NCI-H1930 (cell line): ENCODE measurements at places on chromosomes 3 and 15.

- no peak for DNase-seq
Measured at GRCh38 chr3:56874269-56874668, 72.5 kb upstream of the ARHGEF3 start.

GRCh38 chr15:31326156-31326874 is at the start of gene KLF13:
Gene KLF13, plus strand, starts transcription at chr15:31326835. Its CDS starts 378 bp downstream, at chr15:31327213.
- peak; percentile 92 for DNase-seq

- DNase-seq: no peak
Measured at GRCh38 chr3:32794487-32795308, 23.1 kb upstream of the TRIM71 start.

DNA sequence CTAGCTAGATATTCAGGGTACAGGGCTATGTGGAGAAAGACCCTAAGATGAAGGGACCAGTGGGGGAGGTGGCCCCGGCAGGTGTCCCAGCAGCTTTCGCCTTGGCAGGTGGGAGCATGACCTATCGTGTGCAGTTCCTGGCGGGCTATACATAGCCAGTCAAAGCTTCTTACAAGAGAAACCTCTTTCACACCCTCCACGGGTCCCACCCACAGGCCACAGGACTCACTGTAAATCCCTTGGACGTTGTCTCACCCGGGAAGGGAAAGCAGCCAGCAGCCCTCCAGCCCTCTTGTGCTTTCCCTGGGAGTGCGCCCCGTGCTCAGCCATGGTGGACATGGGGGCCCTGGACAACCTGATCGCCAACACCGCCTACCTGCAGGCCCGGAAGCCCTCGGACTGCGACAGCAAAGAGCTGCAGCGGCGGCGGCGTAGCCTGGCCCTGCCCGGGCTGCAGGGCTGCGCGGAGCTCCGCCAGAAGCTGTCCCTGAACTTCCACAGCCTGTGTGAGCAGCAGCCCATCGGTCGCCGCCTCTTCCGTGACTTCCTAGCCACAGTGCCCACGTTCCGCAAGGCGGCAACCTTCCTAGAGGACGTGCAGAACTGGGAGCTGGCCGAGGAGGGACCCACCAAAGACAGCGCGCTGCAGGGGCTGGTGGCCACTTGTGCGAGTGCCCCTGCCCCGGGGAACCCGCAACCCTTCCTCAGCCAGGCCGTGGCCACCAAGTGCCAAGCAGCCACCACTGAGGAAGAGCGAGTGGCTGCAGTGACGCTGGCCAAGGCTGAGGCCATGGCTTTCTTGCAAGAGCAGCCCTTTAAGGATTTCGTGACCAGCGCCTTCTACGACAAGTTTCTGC is 15.0 kb downstream of the GRK7 start:
- DNase-seq: no peak

DNA sequence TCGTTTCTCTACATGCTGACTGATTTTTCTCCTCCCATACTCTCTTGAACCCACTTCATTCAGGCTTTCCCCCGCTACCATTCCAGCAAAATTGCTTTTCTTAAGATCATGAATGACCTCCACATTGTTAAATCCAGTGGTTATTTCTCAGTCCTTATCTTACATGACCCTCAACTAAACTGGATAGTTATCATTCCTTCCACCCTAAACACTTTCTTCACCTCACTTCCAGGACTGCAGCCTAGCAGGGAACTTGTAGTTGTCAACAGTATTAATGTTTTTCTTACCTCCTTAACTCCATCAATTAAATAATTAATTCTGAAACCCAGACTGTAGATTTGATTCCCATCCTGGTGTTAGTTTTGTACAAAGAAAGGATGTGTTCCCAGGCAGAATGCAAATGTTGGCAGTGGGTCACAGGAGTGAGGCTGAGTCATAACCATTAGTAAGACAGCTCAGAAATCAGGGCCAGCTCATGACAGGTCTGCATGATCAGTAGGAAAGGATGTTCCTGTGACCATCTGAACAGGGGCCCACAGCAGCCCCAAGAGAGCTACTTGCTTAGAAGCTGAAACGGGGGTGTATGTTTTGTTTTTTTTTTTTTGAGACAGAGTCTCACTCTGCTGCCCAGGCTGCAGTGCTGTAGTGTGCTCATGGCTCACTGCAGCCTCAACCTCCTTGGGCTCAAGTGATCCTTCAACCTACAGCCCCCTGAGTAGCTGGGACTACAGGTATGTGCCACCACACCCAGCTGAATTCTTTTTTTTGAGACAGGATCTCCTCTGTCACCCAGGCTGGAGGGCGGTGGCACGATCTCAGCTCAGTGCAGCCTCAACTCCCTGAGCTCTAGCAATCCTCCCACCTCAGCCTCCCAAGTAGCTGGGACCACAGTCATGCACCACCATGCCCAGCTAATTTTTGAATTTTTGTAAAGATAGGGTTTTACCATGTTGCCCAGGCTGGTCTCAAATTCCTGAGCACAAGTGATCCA is 9.1 kb downstream of the BCL2L10 start:
- no peak for DNase-seq

- DNase-seq: no peak
Measured at GRCh38 chr3:171862993-171863521, 19.9 kb downstream of the TMEM212 start.
